ENCODE measurements at places on chromosomes 16 and 17.

GRCh38 chr16:59993101-59993500 is 1259.0 kb upstream of the GOT2 start:
- DNase-seq: no peak

GRCh38 chr17:57735707-57736106 is 9.4 kb downstream of the CCDC182 start:
- no peak for DNase-seq

DNA sequence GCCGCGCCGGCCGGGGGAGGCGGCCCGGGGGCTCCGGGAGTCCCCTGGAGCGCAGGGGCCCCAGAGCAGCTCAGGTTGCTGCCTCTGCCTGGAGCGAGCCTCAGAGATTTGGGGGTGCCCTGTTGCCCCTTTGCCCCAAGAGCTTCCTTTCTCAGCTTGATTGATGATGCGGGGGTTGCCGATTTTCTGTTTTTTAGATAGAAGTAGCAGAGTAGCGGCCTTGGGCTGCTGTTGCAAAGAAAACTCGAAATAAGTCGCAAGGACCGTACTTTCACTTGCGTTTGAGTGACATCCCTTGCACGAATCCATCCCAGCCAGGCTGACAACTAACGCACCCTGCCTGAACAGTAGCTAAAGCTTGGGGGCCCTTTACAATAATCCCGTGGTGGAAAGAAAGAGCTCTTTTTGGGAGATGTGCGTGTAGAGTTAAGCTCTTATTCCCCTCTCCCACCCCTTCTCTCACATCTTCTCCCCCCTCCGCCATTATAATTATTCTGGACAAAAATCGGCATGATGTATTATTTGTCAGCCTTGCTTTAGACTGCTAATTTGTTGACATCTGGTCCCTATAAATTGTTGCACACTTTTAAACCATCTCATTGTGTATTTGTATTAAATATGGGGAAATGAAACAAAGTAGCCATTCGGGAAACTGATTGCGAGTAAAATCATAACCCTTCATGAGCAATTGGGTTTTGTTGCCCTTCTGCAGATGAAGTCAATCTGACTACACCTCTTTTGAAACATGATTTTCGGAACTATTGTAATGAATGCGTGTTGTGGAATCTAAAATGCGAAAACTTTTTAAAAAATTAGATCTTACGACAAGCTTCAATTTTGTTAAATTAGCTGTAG is 873 bp downstream of the USP10 start:
- no peak for DNase-seq

GRCh38 chr17:59830007-59830630 is 62.6 kb downstream of the TUBD1 start:
- no peak for DNase-seq

DNA sequence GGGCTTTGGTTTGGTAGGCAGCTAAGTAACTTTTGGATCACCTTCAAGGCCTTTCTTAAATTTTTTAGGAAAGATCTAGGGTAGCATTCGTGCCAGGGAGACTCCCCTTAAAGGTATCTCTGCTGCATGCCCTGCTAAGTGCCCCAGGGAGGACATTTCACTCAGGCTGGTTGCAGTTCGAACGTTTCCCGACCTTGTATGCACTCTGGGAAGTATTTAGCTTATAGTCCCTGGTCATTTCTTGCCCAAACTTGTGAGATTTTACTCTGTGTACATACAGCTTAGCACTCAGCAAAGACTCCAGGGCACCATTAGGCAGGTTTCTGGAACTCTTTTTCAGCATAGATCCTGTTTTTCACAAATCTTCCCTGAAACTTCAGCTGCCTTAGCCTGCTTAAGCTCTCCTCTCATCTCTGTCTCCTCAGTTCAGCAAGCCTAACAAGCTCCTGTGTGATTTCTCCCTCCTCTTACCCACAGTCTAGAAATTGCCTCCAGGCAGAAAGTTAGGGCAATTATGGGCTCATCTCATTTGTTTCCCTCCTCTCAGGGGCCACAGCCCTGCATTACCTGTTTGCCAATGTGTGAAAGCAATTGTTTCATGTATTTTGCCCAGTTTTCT is 84.6 kb downstream of the MRTFB start:
- DNase-seq: no peak

DNA sequence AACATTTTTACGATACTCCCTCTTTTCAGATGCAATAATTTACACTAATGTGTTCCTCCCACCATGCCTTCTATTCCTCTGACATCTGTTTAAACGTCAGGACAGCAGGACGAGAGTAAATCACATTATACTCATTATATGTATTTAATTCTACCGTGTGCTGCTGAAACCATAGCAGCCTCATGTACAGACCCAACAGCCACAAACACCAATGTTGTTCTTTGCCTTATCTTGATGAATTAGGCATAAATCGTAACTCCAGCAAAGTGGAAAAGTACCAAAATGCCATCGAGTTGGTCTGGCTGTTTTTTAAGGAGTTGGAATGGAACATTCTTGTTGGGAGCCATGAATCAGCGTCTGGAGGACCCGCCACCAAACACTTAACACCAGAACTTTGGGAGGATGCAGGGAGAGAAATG is 82.9 kb upstream of the FOXF1 start:
- no peak for DNase-seq

DNA sequence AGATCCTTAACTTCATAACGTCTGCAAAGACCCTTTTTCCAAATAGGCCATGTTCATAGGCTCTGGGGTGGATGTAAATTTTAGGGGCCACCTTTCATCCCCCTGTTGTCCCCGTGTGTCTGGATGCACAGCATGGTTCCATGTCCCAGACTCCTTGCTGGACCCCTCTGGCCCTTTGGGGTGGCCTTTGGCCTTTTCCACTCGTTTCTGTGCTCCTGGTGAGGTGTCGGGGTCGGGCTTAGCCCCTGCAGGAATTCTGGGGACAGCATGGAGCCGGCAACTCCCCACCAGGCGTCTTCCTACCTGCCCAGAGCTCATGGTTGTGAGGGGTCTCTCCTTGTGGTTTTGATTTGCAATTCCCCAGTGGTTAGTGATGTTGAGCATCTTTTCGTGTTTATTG is 183.5 kb downstream of the SEC14L1 start:
- no peak for DNase-seq

DNA sequence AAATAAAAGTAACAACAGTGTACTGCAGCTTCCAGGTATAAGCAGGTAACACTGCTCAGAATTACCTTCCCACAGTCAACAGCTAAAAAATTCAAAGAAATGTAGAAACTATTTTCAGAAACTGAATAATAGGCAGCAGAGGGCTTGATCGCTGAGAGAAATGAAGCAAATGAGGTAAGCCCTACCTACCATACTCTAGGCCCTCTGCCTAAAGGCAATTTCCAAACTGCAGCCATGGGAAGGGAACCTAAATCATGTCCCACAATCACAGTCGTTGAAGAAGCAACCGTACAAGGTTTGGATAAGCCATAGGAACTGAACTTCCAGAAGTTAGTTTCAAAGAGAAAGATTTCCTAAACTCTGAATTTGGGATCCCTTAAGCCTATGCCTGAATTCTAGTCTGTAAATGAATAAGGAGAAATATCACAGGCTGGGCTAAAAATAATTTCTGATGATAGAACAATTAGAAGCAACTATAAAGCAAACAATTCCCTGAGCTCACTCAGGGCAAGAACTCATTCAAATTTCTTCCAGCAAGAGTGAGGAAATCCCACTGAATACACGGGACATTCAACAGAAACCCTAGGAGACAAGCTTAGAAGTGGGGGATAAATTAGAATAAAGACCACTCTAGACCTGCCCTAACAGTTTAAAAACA is 24.5 kb downstream of the NCOR1 start:
- no peak for DNase-seq

DNA sequence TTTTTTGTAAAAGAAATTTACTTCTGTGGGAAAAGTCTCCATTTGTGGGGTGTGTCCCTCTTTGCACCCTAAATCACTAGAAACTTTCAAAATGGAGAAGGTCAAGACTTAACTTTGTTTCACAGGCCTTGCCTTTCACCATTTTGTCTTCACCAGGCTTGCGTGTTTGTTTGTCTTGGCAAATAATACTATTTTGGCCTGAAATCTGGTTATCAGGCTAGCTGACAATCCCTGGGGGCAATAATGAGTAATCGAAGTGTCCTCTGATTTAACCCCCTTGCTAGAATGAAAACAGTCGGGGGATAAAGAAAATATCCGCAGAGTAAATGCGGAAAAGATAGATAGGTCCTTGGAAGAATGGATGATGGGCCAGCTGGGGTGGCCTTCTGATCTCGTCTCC is 34.5 kb downstream of the SLC39A11 start:
- DNase-seq: no peak

DNA sequence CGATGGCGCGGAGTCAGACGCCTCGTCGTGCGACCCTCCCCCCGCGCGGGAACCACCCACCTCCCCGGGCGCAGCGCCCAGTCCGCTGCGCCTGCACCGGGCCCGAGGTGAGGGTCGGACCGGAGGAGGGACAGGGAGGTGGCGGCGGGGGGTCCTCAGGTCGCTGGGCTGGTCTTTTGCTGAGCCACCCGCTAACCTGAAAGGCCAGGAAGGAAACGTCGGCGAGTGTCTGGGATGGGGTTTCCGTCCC is 4.9 kb downstream of the TBX2 start:
- DNase-seq: no peak

- DNase-seq: no peak
Observed at GRCh38 chr17:43530288-43531081, 15.7 kb downstream of the ETV4 start.

GRCh38 chr16:31382485-31383161 is 10.5 kb upstream of the ITGAD start:
- DNase-seq: peak; percentile 40

DNA sequence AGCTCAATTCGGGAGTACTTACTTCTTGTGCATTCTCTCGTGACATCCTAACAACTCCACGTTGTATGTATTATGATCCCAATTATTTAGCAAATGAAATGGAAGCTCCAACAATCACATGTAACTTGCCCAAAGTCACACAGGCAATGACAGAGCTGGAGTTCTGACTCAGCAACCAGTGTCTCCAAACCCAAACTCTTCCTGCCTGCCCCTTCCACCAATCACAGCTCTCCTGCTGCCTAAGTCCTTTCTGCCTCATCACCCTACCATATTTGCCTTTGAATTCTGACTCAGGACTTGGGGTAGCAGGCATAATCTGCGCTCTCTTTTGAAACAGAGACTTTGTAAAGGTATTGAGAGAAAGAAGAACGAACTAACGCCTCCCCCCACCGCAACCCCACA is 245.2 kb upstream of the MAF start:
- DNase-seq: no peak

GRCh38 chr17:34464812-34465211 is 101.8 kb upstream of the CCL1 start:
- DNase-seq: no peak

DNA sequence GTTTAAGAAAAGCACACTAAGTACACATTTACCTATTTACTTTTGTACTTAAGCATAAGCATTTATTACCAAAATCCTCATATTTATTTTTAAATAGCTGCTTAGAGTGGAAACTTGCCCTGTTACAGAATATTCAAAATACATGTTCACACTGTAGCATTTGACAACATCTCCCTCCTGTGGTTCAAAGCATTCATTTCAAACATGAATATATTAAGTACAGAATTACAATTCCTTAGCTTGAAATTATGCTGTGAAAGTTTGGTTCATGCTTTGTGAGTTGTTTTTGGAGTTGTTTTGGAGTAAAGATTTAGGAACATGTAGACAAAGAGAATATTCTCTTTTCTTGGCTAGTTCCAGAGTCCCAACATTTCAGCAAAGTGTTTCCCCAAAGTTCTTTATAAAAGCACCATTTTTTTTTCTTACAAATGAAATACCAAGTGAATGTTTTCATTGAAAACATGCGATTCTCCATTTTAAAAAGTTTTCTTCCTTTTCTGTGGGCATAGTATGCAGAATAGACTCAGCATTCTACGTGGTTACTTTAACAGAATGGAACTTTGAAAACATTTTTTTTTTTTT is 33.2 kb downstream of the TUBD1 start:
- no peak for DNase-seq

GRCh38 chr16:12324152-12324551 is 347.6 kb downstream of the SNX29 start:
- DNase-seq: no peak

DNA sequence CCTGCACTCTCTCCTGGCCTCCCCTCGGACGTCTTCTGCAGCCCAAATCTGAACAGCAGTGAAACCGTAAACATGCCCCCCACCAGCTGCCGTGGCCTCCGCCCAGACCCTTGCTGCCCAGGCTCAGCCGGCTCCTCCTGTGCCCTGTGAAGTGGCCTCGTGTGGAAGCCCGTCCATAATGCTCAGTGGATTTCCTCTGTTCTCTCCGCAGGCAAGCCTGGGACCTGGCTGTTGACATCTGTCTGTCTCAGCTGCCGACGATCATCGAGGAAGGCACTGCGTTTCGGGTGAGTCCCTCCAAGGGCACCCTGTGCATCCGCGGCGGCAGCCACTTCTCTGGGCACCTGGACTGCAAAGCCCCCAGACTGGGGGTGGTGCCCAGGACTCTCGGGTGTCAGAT is 153.9 kb upstream of the CHMP6 start:
- no peak for DNase-seq

GRCh38 chr16:61421111-61421510 is 615.1 kb downstream of the CDH8 start:
- no peak for DNase-seq

DNA sequence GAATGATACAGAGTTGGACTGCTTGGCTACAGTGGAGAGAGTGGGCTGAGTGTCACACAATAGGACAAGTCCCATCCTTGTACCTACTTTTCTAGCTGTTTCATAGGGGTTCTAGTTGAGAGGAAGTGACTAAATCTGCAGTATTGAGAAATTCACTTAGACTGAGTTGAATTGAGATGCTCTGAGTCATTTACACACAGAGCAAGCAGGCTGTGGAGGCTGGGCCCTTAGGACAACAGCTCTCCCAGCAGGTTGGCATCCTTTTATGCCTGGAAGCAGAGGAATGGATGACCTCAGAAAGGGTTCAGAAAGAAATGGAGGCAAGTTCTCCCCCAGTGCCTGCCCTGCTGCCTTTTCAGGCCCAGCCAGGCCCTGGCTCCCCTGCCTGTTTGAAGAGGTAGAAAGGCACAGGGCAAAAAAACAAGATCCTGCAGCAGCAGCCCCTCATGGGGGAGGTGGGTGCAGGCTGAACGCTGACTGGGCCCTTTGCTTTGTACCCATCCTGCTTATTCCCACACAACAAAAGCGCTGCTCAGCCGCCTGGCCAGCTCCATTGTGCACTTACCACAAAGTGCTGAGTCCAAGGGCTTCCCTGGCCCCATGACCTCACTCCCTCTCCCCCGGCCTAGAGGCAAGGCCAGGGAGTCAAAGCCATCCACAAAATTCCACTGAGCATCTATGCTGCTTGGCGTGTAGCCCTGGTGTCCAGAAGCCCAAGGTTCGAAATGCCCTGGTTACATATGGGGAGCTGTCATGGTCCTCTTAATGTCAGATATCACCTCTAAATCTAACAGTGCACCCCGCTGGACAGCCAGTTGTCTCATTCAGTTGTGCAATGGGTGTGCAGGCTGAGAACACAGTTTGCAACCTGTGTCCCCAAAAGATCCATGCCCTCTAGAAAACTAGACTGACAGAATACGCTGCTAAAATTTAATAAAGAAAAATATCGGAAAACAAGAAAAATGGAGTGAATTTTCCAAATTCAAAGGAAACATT is 5.4 kb upstream of the CRYBA1 start:
- DNase-seq: no peak

DNA sequence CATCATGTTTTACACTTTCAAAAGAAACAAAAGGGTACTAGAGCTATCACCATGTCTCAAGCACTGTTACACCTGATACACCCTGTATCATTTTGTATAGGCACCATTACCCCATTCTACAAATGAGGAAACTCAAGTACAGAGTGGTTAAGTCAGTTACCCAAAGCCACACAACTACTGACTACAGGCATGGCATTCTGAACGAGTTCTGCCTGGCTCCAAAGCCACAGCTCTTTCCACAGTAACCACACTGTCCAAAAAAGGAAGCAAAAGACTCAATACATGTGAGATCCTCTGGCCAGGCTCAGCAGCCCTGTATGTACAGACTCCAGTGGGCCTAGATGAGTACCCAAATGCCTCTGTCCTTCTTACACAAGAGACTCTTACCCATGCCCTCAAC is 4.7 kb downstream of the DYNC1LI2 start:
- DNase-seq: no peak

Measured in stimulated activated CD8-positive, alpha-beta memory T cell treated with anti-CD3 and anti-CD28 coated beads, Interleukin-15, amount 100 ng/mL, for 24 hours (primary cell).